ENCODE measurements at places on chromosomes 11 and 22.

GRCh38 chr11:6705905-6706535 lies 22.9 kb upstream of the MRPL17 start:
- DNase-seq, result peak; percentile 35

DNA sequence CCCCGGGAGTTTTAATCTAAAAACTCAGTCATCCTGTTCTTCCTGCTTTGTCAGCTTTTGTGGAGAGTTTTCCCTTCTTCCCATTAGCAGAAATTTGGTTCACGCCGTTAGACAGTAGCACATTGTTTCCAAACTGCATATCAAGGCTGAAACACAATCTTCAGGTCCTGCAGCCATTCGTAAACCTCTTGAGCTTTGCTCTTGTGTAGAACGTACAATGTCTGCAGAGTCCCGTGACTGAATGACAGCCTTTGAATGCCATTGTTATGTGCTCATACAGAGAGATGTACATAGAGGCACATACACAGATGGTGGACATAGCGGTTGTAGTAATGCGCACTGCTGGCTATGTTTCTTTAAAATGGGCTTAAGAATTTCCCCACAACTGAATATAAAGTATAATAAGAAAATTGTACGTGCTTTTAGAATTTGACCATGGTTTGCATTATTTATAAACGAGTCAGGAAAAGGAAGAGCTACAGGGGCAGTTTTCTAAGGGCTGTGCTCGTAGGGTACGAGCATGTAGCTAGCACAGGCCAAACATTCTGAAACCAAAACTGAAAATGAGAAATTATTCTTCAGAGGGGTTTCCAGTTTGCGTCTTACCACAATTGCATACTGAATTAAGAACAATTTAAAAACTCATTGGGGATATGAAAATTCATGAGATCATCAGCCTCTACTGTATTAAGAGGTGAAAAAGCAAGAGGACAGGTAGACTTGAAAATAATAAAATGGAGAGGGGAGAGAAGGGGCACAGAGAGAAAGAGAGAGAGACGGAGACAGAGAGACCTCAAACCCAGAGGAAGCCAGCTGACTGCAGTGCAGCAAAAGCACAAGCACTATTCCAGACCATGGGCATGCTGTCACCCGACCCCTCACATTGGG lies 310.1 kb downstream of the CADM1 start:
- DNase-seq, result no peak

- DNase-seq, result no peak
These were observed 555.3 kb downstream of the MIAT start for GRCh38 chr22:27212617-27213177.

- DNase-seq, result no peak
These were observed 1.0 kb downstream of the SYT9 start for GRCh38 chr11:7252683-7253213.

DNA sequence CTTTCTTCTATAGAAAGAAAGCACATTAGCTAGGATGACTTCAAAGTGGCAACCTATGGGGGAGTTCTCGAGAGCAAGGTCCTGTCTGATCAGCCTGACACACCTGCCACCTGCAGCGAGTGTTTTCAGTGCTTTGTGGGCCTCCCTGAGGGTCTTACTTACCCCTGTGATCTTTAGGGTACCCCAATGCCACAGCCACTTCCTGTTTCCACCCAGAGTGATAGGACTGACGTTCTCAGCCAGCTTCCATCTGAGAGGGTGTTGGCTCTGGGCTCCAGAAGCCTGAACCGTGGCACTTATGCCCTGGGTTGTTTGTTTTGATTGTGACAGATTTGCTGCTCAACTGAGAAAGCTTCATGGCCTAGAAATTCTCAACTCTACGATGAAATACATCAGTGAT lies 21.7 kb upstream of the ANKK1 start:
- no peak for DNase-seq

DNA sequence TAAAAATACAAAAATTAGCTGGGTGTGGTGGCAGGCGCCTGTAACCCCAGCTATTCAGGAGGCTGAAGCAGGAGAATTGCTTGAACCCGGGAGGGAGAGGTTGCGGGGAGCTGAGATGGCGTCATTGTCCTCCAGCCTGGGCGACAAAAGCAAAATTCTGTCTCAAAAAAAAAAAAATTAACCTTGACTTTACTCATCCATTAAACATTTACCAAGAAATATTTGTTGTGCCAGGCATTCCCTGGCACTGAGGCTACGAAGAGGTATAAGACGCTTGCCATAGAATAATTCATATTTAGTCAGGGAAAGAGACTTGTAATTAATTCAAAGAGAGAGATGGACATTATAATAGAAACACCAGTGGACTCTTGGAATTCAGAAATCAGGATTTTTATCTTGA lies 13.2 kb upstream of the PAFAH1B2 start:
- DNase-seq, result no peak

GRCh38 chr11:22583963-22584492 lies 41.6 kb downstream of the FANCF start:
- no peak for DNase-seq

DNA sequence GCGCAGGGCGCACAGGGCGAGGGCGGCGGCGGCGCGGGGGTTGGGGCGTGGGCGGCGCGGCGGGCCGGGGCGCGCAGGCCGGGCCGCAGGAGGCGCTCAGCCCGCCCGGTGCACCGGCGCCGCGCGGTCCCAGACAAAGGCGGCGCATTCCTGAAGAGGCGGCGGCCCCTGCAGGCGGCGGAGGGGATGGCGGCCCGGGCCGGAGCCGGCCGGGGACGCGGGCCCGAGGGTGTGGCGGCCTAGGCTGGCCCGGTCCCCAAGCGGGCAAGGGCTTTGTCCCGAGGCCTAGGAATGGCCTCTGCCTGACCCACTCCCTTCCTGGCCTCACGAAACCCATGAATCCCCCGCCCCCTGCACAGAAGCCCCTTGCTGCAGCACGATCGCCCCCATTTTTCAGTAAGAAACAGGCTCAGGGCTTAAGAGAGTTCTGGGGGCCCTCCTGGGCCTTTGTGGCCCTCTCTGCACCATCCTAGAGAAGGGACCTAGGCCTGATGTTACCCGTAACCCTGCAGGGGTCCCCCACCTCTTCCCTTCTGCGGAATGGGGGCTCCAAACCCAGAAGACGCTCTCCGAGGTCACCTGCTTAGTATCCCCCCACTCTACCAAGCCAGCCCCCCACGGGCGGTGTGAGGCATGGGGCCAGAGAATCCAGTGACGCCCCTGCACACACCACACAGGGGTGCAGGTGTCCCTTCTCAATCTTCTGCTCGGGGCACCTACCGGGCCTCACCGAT lies at the start of gene RTN4R:
Gene RTN4R (minus strand): TSS at position 40 of the 734 bp plus-strand sequence. CDS start 226 bp downstream, outside the sequence.
- DNase-seq, result peak; percentile 51

GRCh38 chr11:13923716-13924650 lies 38.5 kb upstream of the SPON1 start:
- DNase-seq, result no peak

DNA sequence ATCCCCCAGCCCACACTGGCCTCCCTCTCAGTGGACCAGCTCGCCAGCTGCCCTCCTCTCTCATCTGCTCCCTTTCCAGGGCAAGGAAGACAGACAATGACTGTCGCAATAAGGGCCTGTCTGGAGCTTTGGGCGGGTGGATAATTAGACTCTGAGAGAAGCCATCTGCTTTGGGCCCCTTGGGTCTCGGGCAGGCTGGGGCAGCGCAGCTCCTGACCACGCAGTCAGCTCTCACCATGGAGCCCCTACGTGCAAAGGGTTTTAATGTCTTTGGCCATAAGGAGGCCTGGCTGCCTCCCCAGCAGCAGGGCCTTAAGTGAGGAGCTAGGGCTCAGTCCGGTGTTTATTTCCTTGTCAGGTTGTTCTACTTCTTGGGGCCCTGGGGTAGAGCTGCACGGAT lies 153.9 kb downstream of the CHST1 start:
- no peak for DNase-seq

GRCh38 chr11:27698872-27699241 lies 1.4 kb downstream of the BDNF start:
- peak; percentile 81 for DNase-seq

DNA sequence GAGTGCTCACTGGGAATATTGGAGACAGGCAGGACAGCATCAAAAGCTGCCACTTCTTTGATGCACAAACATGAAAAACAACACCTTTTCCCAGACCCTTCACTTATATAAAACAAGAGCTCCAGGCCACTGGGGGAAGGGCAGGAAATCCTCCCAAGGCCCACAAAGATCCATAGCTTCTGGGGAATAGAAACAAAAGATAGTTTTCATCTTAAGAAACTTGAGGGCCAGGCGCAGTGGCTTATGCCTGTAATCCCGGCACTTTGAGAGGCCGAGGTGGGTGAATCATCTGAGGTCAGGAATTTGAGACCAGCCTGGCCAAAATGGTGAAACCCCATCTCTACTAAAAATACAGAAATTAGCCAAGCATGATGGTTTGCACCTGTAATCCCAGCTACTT lies 15.3 kb downstream of the RTL6 start:
- no peak for DNase-seq

DNA sequence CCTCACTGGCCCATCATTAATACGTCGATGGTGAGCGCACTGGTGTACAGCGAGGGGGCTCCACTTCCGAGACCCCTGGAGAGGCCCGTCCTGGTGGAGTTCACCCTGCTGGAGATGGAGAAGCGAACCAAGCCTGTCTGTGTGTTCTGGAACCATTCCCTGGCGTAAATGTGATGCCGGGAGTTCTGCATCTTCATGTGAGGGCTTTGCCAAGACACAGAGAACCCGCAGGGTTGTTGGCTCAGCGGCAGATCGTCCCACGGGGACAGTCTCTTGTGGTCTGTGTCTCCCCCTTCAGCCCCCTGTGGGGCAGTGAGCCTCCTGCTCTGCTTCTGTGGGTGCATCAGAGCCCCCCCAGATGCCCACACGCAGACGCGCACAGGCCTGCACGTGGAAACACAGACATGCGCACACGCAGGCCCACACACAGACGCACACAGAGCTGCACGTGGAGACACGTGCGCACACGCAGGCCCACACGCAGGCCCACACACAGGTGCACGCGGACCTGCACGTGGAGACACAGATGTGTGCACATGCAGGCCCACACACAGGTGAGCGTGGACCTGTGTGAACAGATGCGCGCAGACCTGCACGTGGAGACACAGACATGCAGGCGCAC lies 55.8 kb upstream of the PRODH start:
- no peak for DNase-seq

Measured in NCI-H1930 (cell line).